Stimulated activated CD8-positive, alpha-beta memory T cell treated with anti-CD3 and anti-CD28 coated beads, Interleukin-4, amount 100 ng/mL, for 24 hours (primary cell): ENCODE measurements at places on chromosomes 2 and 18.
A peak's percentile ranks its signal among the peaks of the same experiment; 100 is the strongest.

DNA sequence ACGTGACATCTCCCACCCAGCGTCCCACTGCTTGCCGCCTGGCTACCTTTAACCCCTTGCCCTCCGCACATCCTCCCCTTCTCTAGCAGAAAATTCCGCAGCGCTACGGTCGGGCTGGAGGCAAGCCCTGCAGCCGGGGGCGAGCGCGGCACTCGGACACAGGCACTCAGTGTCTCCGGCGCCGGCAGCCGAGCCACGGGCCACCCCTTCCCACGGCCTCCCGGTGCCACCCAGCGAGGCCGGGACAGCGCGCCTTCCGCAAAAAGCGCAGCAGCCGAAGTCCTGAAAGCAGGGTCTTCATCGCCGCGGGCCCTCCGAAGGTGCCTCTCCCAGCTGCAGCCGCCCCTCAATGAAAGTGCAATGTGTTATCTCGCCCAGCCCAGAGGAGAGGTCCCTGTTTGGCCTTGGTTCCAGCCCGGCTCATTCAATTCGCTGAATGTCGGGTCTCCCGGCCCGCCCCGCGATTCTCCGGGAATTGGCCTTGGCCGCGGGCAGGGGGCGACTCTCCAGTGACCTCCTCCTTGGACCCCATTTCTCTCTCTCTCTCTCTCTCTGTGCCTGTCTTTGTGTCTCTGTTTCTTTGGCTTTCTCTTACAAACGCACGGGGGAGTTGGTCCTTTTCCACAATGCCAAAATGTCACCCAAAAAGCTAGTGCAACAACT lies 1.1 kb downstream of the DLGAP1 start:
- no peak for DNase-seq

- no peak for DNase-seq
Measured at GRCh38 chr2:157061799-157062198, 195.7 kb upstream of the GALNT5 start.

GRCh38 chr2:95669441-95669991 lies 77.7 kb downstream of the TRIM43 start:
- no peak for DNase-seq

DNA sequence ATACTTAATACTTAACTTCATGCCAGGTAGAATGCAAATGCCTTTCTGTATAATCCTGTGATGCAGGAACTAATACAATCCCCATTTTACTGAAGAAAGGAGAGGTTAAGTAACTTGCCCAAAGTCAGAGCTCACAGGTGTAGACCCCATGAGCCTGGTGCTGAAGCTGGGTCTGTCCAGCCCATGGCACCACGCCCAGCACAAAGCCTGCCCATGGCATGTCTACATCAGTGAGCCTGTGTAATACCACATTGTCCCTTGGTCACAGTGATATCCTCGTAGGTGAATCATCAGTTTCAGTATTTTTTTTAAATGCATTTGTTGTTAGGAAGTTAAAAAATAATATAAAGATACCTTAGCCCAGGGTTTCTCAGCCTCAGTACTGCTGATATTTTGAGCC lies 69.9 kb upstream of the MCFD2 start:
- DNase-seq: no peak

DNA sequence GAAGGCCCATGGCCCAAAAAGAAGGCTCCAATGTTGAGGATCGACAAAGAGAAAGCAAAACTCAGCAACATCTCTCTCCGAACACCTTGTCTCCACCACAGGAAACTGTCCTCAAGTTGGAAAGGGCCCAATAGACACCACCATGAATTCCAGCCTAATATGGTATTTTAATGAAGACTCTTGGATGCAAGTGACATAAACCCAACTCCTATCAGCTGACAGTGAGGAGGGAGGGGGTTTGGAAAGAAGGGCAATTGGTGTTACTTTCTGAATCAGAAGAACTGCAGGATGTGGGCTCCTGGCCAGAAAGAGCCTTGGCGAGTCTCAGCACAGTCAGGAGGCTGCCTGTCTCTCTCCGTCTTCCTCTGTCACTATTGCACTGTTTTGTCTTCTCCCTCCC lies 40.3 kb upstream of the SIGLEC15 start:
- no peak for DNase-seq

DNA sequence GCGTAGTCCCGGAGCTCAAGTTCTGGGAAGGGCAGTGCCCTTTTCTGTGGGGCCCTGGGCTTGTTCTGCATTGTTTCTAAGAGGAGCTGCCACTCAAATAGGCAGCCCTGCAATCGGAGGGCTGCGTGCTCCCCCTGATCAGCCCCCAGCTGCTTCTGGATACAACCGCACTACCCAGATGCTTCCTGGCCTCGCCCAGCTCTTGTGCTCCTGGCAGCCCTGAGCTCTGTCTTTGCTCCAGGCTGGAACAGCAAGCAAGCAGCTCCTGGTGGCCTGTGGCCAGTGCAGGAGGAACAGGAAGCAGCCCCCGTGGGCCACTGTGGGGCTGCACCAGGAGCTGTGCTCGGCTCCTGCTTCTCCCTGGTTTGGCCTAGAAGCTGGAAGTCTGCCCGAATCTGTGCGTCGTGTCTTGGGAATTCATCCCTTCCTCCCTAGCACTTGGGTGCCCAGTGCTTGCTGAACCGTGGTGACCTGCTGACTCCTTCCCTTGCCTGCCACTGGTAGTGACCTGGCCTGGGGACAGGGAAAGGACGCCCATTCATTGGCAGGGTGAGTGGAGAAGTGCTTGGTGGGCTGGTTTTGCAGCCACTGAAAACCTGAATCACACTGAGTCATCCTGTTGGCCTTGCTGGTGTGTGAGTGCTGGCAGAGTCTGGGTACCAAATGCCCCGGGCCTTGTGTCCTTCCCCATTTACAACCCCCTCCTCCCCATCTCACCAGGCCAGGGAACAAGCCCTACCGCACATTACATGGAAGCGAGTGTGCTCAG lies 27.3 kb upstream of the NTSR2 start:
- no peak for DNase-seq

DNA sequence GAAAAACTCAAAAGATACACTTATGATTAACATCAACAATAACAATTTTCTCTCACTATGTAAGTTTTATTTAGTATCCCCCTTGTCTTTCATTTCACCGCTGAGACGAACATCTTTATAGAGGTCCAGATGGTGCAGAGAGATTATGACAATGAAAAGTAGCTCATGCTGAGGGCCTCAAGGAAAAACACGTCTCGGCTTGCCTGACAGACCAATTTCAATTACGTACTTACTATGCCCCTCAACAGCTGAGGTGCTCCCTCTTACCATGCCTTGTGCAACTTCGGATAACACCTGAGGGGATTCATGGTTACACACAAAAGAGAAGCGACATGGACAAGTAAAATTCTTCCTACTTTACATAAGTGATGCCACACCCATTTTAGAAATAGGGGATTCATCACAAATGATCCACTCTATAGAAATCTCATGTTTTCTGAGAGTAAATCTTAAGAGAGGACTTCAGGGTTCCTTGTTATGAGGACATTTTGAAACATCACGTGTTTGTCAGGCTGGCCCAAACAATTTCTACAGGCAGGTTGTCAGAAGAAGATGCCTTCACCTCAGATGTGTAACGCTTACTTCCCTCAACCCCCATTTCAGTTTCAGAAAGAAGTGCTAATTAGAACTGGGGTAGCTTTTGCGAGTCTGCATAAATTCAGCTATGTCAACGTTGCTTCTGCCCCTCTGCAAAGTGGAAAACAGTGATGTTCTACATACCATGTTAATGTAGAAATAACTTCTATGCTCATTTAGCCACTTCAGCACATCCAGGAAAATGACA lies 191.4 kb downstream of the NRXN1 start:
- DNase-seq: no peak

DNA sequence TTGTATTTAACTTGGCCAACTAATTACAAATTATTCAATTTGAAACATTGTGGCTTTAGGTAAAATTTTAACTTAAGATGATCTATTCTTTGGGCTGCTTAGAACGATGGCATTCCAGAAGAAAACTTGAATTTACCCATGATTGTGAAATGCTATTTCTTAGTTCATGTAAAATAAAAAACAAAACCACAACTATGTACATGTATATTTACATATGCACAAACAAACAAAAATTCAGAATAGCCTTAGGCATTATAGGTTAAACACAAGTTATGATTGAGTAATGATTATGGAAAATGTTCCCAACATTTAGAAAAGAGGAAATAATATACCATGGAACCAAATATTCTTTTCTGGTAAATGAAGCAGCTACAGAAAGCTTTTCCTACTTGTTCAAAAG lies 3.5 kb upstream of the SMCHD1 start:
- DNase-seq: no peak

GRCh38 chr2:70513738-70514137 lies 39.9 kb downstream of the TGFA start:
- DNase-seq: no peak

- DNase-seq: peak; percentile 17
Measured at GRCh38 chr2:174729797-174730697, 34.2 kb downstream of the CHRNA1 start.

GRCh38 chr2:236302555-236302954 lies 38.3 kb upstream of the ASB18 start:
- no peak for DNase-seq

GRCh38 chr2:236054125-236054524 lies 114.1 kb downstream of the GBX2 start:
- DNase-seq: no peak

DNA sequence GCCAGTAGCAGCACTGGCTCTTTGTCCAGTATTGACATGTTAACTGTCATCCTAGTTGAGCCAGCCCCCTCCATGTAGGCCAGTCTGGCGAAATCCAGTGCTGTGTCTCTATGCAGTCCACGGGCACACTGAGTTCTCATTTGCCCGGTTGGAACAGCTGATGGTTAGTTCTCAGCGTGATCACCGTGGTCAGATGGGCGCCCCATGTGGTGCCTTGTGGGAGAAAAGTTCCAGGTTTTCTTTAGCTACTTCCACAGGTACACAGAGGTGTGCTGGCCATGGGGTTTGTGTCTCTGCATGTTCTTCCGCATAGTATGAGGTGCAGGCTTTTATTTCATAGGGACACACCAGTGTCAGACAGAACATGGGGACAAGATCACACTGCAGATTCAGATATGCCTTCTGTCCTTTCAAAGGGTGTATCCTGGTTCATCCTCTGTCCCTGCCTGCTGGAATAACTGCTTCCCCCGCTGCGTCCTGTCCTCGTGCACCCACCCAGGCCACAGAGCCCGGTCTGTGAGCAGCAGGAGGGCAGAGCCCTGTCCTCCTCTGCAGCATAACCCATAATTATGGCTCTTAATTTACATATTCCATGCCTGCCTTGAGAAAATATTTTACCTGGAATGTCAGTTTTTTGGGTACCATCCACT lies 334.1 kb downstream of the GBX2 start:
- DNase-seq: no peak

DNA sequence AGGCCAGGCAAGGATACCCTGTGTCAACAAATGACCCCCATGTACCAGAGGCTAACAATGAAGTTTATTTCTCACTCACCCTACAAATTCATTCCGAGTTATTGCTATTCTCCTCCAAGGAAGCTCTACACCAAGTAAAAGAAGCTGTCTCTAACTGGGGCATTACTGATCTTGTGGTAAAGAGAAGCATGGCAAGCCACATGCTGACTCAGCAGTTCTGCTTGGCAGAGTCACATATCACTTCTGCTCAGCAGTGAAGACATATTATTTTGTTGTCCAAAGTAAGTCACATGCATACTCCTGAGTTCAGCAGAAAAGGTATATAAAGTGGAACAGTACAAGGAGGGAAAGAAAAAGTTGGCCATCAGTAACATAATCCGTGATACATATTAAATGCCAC lies 315.8 kb downstream of the GULP1 start:
- DNase-seq: no peak

- no peak for DNase-seq
Measured at GRCh38 chr2:20494241-20494640, 47.4 kb downstream of the RHOB start.

DNA sequence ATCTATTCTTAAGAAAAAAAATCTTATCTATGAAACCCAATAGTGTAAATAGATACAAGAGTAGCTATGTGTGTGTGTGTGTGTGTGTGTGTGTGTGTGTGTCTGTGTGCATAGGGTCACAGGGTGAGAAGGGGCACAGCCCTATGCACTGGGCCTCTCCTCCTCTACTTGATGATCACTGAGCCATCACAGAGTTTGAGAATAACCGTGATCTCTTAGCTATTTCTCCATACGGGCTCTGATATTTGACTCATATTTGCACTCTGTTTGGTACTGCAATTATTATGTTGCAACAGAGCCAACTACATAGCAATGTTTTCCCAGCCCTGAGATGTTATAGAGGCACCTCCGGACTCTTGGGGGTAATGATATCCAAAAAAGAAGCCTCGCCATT lies 28.8 kb upstream of the SLC40A1 start:
- DNase-seq: no peak

- no peak for DNase-seq
Measured at GRCh38 chr2:163338270-163338669, 397.5 kb downstream of the FIGN start.

- no peak for DNase-seq
Measured at GRCh38 chr2:150542692-150543091, 55.2 kb upstream of the RND3 start.

DNA sequence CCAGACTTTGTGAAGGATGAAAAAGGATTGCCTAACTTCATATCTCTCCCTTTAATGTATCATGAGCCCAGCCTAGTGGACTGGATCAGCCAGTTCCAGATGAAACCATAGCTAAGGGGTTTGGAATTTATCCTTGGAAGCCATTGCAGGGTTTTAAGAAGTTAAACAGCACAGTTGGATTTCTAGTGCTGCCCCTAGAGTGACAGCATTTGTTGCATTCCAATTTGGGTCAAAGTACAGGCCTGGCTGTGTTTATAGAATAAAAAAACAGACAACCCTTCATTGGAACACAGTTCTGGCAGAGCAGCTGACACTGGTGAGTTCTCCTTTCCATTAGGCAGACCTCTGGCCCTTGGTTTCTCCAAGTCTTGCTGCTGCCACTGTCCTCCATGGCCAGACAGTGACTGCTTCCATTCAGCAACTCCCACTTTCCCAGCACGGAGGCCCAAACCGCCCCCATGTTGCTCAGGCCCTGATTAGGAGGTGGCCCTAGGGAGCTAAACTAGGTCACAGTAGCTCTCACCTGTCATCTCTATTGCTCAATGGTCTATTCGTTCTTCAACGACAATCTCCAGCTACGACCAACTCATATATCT lies 8.0 kb downstream of the GPR39 start:
- no peak for DNase-seq

- no peak for DNase-seq
Measured at GRCh38 chr2:121605820-121606733, 43.2 kb downstream of the CLASP1 start.

- DNase-seq: no peak
Measured at GRCh38 chr2:200335657-200336056, 29.2 kb downstream of the SPATS2L start.

GRCh38 chr18:28193177-28193778 lies 16.3 kb upstream of the CDH2 start:
- no peak for DNase-seq

- no peak for DNase-seq
Measured at GRCh38 chr18:48732767-48733424, 194.1 kb downstream of the CTIF start.

- no peak for DNase-seq
Measured at GRCh38 chr2:4073026-4073569, 369.7 kb downstream of the DCDC2C start.

GRCh38 chr2:152716805-152717227 lies 445 bp downstream of the PRPF40A start:
- peak; percentile 22 for DNase-seq

GRCh38 chr2:71792926-71793761 lies 339.8 kb downstream of the DYSF start:
- DNase-seq: no peak
